ENCODE measurements at places on chromosomes 11 and 22.
A peak's percentile ranks its signal among the peaks of the same experiment; 100 is the strongest.

DNA sequence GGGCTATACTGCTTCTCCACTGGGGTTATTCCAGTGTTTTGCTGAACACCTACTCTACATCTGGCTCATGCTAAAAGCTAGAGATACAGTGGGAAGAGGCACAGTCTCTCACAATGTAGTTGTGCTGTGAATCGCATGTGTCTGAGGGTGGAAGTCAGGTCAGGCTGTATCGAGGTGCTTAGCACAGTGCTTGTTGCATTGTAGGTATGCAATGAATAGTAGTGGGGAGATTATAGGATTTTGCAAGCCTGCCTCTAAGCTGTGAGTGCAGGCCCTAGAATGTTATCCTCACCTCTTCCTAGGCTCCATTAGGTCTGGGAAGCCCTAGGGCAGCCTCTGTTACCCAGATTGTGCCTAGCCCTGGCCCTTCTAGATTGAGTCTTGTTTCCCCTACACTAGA is 37.4 kb downstream of the MYO18B start:
- no peak for DNase-seq

DNA sequence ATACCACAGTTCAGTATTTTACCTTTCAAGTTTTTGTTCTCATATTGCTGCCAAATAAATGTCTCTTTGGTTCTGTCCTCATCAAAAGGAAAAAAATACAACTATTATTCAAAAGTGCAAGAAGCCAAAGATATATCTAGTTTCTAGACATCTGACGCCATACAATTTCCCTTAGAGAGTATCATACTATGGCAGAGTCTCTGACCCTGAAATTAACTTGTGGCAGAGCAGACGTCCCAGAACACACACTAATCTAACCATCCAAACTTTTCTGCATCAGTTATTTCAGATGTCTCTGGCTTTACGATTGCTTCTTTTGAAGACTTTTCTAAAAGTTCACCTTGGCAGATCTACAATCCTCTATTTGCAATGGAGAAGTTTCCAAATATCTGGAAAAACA is 2.7 kb downstream of the OR51T1 start:
- DNase-seq, result no peak

DNA sequence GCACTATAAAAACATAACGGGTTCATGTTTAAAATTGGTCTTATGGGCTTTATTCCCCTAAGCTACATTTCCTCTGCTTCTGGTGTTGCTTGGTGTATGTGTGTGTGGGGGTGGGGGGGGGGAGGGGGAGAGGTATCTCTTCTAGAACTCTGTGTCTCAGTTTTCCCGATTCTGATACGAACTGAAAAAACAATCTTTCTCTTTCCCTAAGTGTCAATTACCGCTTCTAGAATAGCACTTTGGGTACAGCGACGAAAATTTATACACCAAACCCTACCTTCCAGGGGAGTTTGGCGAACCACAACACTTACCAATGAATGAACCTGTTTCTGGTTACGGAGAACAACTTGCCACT is 636 bp downstream of the NUP160 start:
- DNase-seq, result no peak

- DNase-seq, result no peak
These were observed 31.8 kb upstream of the NNMT start for GRCh38 chr11:114264381-114264780.

GRCh38 chr11:88249706-88250105 is 74.5 kb upstream of the RAB38 start:
- no peak for DNase-seq

- DNase-seq, result no peak
These were observed 183.8 kb downstream of the SWAP70 start for GRCh38 chr11:9847636-9848035.

GRCh38 chr11:44979543-44980399 is 29.1 kb upstream of the TP53I11 start:
- no peak for DNase-seq

GRCh38 chr11:19892876-19893275 is 180.2 kb downstream of the NAV2 start:
- no peak for DNase-seq

DNA sequence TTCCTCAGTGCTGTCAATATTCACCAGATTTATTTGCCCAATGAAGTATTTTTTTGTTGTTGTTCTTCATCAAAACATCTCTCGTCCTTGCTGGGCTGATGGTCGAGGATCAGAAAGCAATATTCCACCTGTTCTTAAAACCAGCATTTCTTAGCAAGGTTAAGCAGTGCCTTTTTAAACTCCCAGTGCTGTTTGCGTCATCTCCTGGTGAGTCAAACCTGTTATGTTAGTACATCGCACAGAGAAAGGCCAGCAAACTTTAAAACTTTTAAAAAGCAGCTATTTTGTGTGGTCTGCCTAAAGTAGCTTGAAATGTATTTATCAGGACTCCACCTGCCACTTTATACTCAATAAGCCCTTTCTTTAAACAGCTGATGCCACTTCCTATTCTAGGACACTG is 802.0 kb downstream of the KCNA4 start:
- DNase-seq, result no peak

- no peak for DNase-seq
These were observed 182.5 kb downstream of the CADM1 start for GRCh38 chr11:115321605-115322289.

- no peak for DNase-seq
These were observed 116.8 kb upstream of the BMAL1 start for GRCh38 chr11:13160806-13161205.

GRCh38 chr11:71501071-71501985 is 25.7 kb upstream of the KRTAP5-7 start:
- DNase-seq, result no peak

- DNase-seq, result no peak
These were observed 392.3 kb upstream of the ARHGAP42 start for GRCh38 chr11:100294748-100295147.

GRCh38 chr22:48838846-48839730 is 988.6 kb downstream of the BRD1 start:
- DNase-seq, result no peak

GRCh38 chr11:110272919-110273318 is 23.5 kb downstream of the RDX start:
- DNase-seq, result no peak

DNA sequence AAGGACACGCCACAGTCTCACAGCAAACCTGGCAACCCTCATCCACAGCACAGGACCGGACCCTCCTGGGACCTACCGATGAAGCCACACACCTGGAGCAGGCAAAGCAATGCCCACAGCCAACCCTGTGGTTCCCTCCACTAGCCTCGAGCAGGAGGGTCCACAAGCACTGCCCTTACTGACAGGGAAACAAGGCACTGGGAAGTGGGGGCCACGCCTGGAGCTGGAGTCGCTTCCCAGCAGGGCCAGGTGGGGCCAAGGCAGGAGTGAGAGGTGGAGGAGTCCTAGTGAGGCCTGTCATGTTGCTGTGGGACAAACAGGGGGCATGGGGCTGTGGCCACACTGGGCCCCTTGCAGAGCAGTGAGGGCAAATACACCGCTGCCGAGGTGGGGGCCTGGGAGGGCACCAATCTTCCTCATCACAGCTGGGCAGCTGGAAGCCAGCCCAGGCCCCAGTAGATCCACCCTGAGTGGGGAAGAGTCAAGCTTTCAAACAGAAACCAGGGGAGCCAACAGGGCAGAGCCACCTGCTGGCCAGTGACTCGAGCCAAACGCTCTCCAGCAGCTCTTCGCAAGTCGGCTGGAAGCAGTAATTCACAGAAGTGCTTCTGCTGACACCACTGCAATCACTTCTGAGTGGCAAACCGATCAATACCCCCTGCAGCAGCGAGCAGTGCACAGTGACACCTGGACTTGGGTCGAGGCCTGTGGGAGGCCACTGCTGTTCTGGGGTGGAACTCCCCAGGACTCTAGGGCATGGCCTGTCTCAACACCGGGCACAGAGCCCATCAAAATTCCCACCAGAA is 13.7 kb downstream of the SULT4A1 start:
- DNase-seq, result no peak

DNA sequence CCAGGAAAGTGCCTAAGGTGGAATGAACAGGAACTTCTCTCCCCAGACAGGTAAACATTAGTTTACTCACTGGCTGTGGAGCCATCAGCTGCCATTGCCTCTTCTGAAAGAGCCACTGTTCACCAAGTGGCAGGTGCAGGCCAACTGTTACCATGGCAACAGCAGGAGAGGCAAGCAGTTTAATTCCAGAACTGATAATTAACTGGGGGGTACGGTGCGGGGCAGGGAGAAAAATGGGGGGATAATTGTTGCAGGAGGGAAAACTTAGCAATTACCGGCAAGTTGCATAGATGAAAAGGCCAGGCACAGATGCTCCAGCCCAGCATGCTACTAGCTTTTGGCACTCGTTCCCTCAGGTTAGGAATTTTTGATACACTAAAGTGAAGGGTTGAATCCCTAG is 85.1 kb downstream of the TRIM44 start:
- no peak for DNase-seq

- DNase-seq, result no peak
These were observed 612 bp downstream of the GTSE1 start for GRCh38 chr22:46297151-46297812.

- DNase-seq, result no peak
These were observed 6.2 kb downstream of the KDM4F start for GRCh38 chr11:95055283-95055897.

DNA sequence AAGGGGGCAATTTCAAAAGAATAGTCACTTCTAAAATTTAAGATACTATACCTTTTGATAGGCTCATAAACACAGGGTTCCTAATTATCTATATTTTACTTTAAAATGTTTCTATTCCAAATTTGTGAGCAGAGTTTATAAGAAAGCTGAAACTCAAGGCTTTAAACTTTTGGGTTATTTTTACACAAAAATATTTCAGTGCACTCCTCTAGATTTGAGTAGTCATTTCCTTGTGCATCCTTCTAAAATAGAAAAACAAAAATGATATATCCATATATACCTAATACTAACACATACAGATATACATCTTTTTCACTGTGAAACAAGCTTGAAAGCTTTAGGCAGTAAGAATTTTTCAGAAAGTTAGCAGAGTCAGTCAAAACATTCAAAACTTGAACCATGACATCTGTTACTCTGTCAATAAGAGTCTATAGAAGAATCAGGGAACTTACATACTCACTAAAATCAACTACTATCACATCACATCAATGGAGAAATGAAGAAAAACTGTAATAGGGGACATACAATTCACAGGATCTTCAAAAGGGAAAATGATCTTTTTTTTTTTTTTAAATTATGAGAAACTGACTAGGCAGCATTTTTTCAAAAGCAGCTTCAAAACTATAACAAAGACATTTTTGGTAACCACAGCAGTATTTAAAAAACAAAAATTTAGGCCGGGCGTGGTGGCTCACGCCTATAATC is 5.1 kb downstream of the PHF21A start:
- no peak for DNase-seq

GRCh38 chr11:124746621-124747243 is 5.3 kb downstream of the VSIG2 start:
- DNase-seq, result peak; percentile 11

- DNase-seq, result no peak
These were observed 436.3 kb downstream of the DYNC2H1 start for GRCh38 chr11:103545551-103545950.

GRCh38 chr22:25347752-25348102 is 128.3 kb downstream of the CRYBB2 start:
- no peak for DNase-seq

DNA sequence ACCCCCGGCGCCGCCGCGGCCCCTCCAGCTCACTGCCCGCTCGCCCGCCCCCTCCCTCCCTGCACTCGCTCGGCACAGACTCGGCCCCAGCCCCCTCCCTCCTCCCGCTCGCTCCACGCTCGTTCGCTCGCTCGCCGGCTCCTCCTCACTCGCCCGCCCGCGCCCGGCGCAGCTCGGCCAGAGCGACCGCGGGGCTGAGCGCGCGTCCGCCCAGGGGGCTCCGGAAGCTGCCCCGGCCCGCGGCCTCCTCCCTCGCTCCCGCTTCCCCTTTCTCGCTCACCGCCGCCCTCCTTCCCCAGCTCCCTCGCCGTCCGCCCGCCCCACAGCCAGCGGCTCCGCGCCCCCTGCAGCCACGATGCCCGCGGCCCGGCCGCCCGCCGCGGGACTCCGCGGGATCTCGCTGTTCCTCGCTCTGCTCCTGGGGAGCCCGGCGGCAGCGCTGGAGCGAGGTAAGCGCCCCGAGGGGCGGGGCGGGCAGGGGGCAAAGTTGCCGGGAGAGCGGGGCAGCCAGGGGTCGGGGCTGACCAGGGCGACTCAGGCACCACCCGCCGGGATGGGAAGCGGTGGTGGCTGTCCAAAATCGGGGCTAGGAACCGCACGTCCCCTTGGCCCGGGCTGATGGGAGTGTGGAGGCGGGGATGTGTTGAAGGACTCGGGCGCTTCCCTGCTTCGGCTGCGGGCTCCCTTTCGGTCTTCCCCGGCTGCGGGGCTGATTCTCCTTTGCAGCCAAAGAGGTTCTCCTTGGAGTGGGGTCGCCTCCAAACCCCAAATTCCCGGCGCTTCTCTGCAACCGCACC is at the start of gene SEZ6L:
SEZ6L (plus strand) TSS at position 148 of the 797 bp plus-strand sequence; CDS start at position 356, 208 bp downstream.
- DNase-seq, result no peak

DNA sequence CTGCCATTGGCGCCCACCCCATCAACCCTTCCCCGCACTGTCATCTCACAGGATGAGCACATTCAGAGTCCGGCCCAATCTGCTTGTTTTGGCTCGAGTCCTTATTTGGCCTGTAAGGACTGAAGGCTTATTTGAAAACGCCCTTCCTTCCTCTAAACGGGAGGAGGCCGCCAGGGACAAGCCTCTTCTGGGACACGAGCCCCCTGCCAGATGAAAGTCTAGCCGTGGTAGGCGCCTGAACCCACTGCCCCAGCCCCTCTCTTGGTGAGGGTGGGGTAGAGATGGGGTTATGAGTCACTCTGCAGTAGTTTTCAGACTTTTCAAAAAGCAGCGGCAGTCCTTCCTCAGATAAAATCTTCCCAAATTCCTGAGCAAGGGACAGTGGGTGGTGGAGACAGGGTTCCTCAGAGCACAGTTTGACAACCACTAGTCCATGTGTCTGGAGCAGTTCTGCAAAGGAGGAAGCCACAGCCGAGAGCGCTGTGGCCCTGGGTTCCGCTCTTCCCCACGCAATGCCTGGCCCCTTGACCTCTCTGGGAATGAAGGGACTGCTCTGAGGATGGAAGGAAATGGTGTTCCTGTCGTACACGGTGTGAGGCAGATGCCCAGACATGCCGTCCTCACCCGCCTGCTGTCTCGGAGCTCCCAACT is 57.0 kb downstream of the MYH9 start:
- no peak for DNase-seq

DNA sequence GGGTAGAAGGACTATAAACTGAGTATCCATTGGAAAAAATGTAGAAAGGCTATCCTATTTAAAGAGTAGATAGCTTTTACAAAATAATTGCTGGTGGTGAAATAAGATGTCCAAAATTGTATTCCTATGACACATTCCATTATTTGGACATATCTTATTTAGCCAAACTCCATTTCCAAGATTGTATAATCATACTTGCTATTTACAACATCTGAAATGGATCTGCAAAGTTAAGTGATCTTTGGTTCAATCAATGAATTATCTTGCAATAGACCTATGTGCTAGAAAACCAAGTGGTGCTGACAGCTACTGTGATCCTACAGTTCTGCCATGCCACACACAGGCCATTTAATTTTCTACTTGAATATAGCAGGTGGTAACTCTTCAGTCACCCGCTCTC is 11.0 kb upstream of the BLID start:
- DNase-seq, result no peak

- DNase-seq, result no peak
These were observed 477.6 kb downstream of the SOX6 start for GRCh38 chr11:15878756-15879155.

All from AG09319 (cell line).